Aorta (tissue), 5 donors: ENCODE measurements at places on chromosomes 6 and 20. TPM values are rescaled to one million over a fixed set of nuclear protein-coding genes. Genes with fewer than 3 reads are reported as not detected.
A peak's percentile ranks its signal among the peaks of the same experiment; 100 is the strongest.

GRCh38 chr6:128686084-128686483, 165.7 kb upstream of the PTPRK start:
- H3K27me3 ChIP-seq = no peaks in the 10 kb centered on the region
- no peak for DNase-seq
- H3K36me3 ChIP-seq = no peaks in the 10 kb centered on the region
- H3K4me1 ChIP-seq = no peaks in the 10 kb centered on the region
- H3K27ac ChIP-seq = no peak overlapping the region

GRCh38 chr20:32535953-32536823, 48.9 kb downstream of the NOL4L start:
- peak overlapping the region; percentile 37 for H3K4me3 ChIP-seq
- no peaks in the 10 kb centered on the region for H3K36me3 ChIP-seq
- no peaks in the 10 kb centered on the region for H3K27me3 ChIP-seq
- H3K27ac ChIP-seq = no peak overlapping the region
- H3K4me1 ChIP-seq = no peaks in the 10 kb centered on the region

Gene GOPC
- total RNA-seq = 21.2 TPM

Gene WRNIP1
- total RNA-seq = 39.7 TPM

DNA sequence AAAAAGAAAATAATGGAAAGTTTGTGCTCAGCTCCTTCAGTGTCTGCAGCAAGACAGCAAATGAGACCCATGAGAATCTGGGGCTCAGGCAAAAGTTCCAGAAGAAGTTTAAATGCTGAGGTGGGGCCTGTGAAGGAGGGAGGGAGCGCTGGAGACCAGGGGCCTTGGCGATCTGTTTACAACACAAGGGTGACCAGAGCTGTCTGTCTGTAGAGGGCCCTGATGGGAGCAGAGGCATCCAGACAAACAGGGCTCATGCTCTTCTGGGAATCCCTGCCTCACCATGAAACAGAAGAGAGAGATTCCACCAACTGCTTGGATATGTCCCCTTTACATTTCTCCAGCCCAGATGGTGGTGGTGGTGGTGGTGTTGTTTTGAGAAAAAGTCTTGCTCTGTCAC, 79.3 kb upstream of the SHLD1 start:
- H3K36me3 ChIP-seq = no peaks in the 10 kb centered on the region
- H3K27me3 ChIP-seq = no peaks in the 10 kb centered on the region
- H3K4me1 ChIP-seq = no peaks in the 10 kb centered on the region
- H3K4me3 ChIP-seq = no peak overlapping the region
- H3K27ac ChIP-seq = no peak overlapping the region
- peak; percentile 24 for DNase-seq

DNA sequence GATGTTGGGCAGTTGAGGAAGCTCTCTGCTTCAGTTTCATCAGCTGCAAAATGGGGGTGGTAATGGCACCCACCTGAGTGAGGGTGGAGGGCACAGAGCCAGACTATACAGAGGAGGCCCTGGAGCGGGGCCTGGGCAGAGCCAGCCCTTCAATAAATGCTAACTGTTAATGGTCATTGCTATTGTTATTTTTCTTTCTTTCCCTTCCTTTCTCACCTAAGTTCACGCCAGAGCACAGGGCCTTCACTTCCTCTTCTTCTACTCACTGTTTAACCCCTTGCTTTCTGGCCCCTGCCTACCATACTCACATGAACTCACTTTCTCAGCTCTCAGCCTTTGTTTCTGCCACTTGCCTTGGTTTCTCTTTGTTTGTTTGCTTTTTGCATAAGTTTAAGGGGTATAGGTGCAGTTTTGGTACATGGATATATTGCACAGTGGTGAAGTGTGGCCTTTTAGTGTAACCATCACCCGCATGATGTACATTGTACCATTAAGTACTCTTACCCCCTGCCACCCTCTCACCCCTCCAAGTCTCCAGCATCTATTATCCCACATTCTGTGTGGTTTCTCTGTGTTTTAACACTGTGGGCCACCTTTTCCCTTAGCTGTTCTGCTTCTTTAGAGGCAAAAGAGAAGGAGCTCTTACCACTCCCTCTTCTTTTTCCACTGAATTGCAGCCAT, 7.5 kb upstream of the RREB1 start:
- no peaks in the 10 kb centered on the region for H3K27me3 ChIP-seq
- H3K4me3 ChIP-seq = no peak overlapping the region
- H3K4me1 ChIP-seq = no peaks in the 10 kb centered on the region
- DNase-seq = no peak
- H3K36me3 ChIP-seq = no peaks in the 10 kb centered on the region
- no peak overlapping the region for H3K27ac ChIP-seq

GRCh38 chr6:144797881-144798589, 512.9 kb downstream of the UTRN start:
- H3K27me3 ChIP-seq = no peaks in the 10 kb centered on the region
- no peak overlapping the region for H3K27ac ChIP-seq
- H3K4me3 ChIP-seq = no peak overlapping the region
- DNase-seq = no peak

DNA sequence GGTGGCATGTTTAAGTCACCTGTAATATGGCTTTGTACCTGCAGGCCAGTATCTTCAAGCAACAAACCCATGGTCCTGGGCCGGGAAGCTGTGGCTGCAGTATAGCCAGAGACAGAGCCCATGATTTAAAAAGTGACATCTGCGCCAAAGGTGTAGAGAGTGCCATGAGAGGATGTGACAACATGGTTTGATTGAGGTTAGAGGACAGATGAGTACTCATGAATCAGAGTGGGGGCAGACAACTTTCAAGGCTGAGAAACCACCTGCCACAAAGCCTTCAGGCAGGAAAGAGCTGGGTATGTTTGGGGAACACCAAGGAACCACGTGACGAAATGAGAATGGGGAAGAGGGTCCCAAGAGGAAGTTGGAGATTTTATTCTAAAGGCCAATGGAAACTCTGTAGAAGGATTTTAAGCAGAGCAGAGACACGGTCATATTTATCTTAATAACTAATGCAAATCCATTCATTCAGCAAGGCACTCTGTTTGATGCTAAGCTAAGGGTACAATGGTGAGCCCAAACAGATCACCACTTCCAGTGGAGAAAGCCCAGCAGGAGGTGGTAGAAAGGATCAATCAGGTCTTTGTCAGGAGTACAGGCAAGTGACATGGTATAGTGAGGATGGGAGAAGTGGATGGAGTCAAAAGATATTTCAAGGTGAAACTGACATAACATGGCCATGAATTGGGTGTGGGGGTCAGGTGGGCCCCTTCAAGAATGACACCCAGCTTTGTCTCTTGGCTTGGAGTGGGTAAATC, 3.4 kb upstream of the MICAL1 start:
- no peaks in the 10 kb centered on the region for H3K36me3 ChIP-seq
- DNase-seq = no peak
- H3K4me3 ChIP-seq = no peak overlapping the region

DNA sequence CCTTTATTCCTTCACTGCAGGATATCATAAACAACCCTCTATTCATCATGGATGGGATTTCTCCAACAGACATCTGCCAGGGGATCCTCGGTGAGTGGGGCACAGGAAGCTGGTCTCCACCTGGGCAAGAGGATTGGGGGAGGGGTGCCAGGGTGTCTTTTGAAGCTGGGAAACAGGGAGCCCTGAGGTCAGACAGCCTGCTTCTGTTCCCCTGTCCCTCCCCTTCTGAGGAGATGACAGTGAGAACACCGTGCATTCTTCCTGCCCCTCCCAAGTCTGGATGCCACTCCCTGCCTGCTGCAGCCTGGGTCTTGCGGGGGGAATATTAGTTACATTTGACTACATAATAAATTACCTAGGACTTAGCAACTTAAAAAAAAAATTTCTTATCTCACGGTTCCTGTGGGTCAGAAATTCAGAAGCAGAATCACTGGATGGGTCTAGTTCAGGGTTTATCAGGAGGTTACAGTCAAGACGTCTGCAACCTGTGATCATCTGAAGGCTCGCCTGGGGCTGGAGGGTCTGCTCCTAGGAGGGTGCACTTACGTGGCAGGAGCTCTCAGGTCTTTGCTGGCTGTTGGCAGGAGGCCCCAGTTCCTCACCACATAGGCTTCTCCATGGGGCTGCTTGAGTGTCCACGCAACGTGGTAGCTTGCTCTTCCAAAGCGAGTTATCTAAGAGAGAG, 11.4 kb downstream of the CAPN11 start:
- H3K4me3 ChIP-seq = no peak overlapping the region
- H3K36me3 ChIP-seq = no peaks in the 10 kb centered on the region
- no peaks in the 10 kb centered on the region for H3K4me1 ChIP-seq
- no peak for DNase-seq
- no peaks in the 10 kb centered on the region for H3K27me3 ChIP-seq

DNA sequence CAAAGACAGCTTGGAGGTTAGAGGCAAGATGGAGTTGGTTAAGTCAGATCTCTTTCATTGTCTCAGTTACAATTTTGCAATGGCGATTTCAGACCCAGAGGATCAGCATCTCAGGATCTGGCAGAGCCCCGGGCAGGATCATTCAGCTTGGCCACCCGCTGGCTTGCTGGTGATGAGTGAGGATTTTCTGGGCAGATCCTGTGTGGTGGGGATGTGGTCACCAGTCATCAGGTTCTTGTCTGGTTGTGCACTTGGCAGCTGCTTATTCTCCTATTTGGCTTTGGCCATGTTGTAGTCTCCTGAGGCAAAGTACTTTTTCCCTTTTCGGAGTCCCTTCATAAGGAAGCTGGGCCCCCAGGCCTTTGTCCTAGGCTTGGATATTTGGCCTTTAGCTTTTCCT, 953.9 kb downstream of the KIF16B start:
- no peak for DNase-seq
- H3K27me3 ChIP-seq = no peaks in the 10 kb centered on the region
- H3K4me3 ChIP-seq = no peak overlapping the region
- H3K4me1 ChIP-seq = no peaks in the 10 kb centered on the region
- no peaks in the 10 kb centered on the region for H3K36me3 ChIP-seq

DNA sequence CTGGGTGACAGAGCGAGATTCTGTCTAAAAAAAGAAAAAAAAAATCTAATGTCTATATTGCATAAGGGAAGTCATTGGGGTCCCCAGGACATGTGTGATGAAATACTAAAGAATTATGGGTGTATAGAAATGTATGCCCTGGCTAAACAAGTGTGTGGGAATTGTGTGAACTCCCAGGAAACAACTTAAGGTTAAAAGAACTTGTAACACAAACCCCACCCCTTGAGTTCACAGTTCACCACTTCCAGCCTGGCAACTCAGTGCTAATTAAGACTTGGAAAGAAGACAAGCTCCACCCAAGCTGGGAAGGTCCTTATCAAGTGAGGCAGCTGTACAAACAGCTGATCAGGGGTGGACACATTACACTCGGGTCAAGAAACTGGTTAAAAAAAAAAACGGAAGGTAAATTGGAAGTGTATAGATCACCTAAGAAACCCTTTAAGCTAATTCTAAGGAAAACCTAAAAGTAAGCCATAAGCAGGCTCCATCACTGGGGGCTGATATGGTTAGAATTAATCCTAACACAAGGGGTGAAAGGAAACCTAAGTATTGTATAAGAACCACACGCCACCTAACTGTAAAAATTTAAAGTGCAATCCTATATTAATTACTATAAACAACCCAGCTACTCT, 25.2 kb downstream of the HLA-A start:
- peaks cover 6% of the 10 kb centered on the region for H3K4me1 ChIP-seq
- no peak overlapping the region for H3K4me3 ChIP-seq
- H3K27me3 ChIP-seq = no peaks in the 10 kb centered on the region
- no peaks in the 10 kb centered on the region for H3K36me3 ChIP-seq

- H3K36me3 ChIP-seq = no peaks in the 10 kb centered on the region
- no peak overlapping the region for H3K4me3 ChIP-seq
- no peak overlapping the region for H3K27ac ChIP-seq
- H3K4me1 ChIP-seq = no peaks in the 10 kb centered on the region
These were observed 196.1 kb downstream of the DLL1 start for GRCh38 chr6:170094686-170095272.

DNA sequence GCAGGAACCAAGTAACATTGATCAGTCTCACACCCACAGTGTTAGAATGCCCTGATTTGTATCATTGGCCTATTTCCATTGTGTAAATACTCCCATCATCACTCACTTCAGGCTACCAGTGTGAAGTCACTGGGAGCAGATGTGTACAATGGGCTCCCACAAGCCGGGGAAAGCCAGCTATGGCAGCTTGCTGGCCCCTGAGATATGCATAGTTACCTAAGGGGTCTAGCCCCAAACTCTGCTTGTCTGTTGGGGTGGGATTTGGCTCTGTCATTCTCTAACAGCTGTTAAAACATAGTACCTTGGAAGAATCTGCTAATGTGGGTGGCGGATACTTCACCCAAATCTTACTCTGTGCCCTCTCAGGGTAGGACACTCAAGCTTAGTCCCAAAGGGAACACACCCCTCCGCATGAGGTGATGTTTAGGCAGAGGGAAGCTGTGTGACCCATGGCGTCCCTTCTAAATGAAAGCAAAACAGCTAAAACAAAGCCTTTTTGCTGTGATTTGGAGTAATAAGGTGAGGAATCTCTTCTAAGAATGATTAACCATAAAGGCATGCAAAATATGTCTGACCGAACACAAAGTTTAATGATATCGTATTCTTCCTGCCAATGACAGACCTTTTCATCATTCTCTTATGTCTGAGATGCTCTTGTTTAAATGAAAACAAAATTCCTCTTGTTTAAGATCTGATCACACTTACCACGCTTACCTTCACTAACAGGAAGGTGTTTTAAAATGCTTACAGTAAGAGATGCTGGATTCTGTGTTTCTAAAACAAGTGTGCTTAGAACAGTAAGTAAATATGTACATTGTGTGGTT, 45.9 kb upstream of the PXDC1 start:
- no peak for DNase-seq
- no peak overlapping the region for H3K27ac ChIP-seq
- H3K4me1 ChIP-seq = peaks cover 6% of the 10 kb centered on the region

DNA sequence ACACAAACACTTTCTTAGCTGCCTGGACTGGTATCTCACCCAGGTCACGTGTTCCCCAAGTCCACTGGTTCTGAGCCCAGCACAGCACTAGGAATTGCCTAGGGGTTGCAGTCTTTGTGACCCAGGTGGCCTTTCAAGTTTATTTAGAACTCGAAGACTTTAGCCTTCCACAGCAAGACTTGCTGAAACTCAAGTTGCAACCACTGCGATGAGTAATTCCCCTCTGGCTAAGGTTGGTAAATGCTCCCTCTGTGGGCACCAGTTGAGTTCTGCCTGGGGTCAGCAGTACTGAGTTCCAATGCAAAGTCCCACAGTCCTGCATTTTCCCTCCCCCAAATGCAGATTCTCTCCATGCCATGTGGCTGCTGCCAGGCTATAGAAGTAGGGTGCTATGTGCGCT, 77.6 kb upstream of the MOCS1 start:
- no peak overlapping the region for H3K27ac ChIP-seq
- DNase-seq = no peak
- H3K27me3 ChIP-seq = no peaks in the 10 kb centered on the region
- H3K36me3 ChIP-seq = no peaks in the 10 kb centered on the region
- H3K4me1 ChIP-seq = no peaks in the 10 kb centered on the region

DNA sequence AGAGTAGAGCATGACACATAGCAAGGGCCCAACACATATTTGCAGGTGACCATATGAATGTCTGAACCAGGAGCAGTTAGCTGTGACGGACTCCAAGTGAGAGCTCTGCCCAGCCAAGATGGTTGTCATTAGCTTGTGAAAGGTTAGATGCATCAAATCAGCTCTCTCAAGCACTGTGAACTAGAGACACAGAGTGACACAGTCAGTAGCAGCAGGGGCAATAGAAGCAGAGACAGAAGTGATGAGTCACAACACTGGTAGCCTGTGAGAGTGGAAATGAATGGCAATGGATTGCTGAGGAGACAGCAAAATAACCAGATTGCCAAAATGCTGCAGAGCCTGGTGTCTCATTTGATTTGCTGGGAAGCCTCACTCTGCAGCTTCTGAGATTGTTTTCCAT, 558.9 kb downstream of the PKHD1 start:
- no peaks in the 10 kb centered on the region for H3K27me3 ChIP-seq
- H3K27ac ChIP-seq = no peak overlapping the region
- no peaks in the 10 kb centered on the region for H3K4me1 ChIP-seq
- no peak for DNase-seq
- H3K4me3 ChIP-seq = no peak overlapping the region
